Renal pelvis (tissue), 12 donors: ENCODE measurements at places on chromosomes 16 and 17.

GRCh38 chr17:81960130-81960958 lies 643 bp downstream of the NOTUM start:
- no peak for DNase-seq

- DNase-seq: no peak
Measured at GRCh38 chr17:50118076-50118827, 11.7 kb downstream of the SAMD14 start.

DNA sequence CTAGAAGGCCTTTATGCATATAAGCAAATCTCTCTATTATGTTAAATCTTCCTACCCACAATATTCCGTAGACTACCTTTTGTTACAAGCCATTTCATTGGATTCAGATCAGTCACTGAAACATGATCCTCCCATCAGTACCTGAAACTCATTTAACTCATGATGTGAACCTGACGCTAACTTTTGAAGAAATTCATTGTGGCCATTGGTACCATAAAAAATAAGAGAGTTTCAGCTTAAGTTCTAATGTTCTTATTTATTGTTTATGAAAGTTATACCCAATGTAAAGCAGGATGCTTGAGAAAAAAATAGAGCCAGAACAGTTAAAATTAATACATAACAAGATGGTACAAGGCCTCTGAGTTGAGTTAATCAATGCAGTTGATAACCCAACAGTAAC lies 439.6 kb downstream of the KCNJ2 start:
- no peak for DNase-seq

GRCh38 chr17:2412561-2413021 lies 11.7 kb upstream of the MNT start:
- no peak for DNase-seq

- DNase-seq: no peak
Measured at GRCh38 chr16:80200079-80200478, 340.7 kb upstream of the DYNLRB2 start.

GRCh38 chr17:43367737-43368242 lies 31.0 kb upstream of the ARL4D start:
- DNase-seq: peak; percentile 91

DNA sequence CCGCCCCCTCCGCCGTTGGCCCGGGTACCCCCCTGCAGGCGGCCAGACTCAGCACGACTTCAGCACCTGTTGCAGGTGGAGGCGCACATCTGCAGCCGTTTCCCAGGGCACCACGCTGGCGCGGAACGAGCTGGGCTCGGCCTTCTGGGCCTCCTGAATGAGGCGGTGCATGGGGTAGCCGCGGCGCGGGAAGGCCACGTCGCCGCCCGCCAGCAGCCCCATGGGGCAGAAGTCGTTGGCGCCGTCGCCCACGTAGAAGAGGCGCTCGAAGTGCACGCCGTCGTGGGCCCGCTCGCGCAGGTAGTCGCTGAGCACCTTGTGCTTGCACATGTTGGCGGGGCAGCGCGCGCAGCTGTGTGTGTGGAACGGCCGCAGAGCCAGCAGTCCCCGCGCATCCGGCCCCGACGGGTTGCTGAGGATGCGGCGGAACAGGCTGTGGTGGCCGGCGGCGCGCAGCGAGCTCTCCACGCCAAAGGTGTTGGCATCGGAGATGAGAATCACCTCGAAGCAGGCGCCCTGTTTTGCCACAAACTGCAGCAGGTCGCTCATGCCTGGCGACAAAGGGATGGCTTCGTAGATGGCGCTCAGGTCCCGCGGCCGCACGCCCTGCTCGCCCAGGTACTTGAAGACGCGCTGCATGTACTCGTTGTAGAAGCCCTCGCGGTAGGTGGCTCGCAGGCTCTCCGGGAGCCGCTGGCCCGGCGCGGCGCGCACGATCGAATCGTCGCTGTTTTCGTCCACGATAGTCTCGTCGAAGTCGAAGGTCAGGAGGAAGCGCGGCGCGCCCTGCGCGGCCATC lies 6.2 kb downstream of the PHOSPHO1 start:
- DNase-seq: no peak

GRCh38 chr17:1730326-1731193 lies 6.1 kb downstream of the WDR81 start:
- no peak for DNase-seq

DNA sequence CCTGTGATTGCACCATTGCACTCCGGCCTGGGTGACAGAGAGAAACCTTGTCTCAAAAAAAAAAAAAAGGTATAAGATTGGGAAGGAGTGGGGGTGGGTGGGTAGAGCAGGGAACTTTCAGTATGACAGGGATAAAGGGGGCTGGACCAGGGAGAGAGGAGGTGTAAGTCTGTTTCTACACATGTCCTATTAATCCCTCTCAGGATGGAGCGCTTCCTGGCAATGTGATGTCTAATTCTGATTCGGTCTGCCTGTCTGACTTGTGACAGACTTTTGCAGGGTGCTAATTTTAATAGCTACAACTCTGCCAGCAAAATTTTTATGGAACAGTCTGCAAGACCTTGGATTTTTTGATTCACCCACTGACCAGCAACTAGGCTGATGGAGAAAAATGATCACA lies 53.8 kb upstream of the SLC25A19 start:
- no peak for DNase-seq

GRCh38 chr17:75457047-75457654 lies 716 bp downstream of the TMEM94 start:
- peak; percentile 69 for DNase-seq

- DNase-seq: no peak
Measured at GRCh38 chr16:8623634-8624033, 2.1 kb downstream of the METTL22 start.

DNA sequence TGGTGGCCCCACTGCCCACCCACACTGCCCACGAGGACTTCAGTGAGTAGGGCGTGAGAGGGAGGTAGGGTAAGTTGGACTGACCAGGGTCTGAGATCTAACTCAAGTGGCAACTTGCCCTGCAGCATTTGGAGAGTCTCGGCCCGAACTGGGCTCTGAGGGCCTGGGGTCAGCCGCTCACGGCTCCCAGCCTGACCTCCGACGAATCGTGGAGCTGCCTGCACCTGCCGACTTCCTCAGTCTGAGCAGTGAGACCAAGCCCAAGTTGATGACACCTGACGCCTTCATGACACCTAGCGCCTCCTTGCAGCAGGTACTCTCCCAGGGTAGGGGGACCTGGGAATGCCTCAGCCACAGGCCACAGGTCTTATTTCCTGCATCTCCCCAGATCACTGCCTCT lies 5.2 kb upstream of the NRN1L start:
- DNase-seq: no peak

GRCh38 chr16:20916942-20917341 lies 16.4 kb downstream of the LYRM1 start:
- no peak for DNase-seq

DNA sequence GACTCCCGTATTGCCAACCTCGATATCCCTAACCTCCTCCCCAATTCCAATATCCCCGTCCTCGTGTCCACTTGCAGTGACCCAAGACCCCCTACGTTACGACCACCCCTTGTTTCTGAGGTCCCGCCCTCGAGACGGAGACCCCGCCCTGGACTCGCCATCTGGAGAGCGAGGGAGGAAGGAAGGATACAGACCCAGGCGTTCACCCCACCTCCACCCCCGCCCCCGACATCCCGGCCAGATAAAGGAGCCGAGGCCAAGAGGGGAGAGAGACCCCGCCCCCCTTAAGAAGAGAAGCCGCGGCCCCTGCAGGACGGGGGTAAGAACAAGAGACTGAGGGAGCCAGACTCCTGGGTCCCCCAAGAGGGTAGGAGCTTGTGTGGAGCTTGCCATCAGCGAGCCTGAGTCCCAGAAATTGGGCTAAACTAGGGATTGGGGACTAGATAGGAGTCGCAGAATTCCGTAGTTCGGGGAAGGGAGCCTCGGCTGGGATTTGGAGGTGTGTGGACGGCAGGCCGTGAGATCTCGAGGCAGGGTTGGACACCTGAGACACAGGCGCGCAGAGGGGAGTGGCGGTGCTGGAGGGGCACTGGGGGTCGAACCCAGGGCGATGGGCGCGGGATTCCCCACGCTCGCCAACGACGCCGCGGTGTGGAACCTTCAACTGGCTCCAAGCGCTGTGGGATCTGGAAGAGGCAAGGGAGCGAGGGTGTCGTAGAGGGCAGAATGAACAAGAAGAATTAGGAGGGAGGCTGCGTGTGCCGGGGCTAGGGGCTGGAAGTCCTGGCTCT lies at the start of gene BCL6B:
TSS of gene BCL6B (plus strand) at position 270 of the 791 bp plus-strand sequence. CDS start 622 bp downstream, outside the sequence.
- DNase-seq: no peak

DNA sequence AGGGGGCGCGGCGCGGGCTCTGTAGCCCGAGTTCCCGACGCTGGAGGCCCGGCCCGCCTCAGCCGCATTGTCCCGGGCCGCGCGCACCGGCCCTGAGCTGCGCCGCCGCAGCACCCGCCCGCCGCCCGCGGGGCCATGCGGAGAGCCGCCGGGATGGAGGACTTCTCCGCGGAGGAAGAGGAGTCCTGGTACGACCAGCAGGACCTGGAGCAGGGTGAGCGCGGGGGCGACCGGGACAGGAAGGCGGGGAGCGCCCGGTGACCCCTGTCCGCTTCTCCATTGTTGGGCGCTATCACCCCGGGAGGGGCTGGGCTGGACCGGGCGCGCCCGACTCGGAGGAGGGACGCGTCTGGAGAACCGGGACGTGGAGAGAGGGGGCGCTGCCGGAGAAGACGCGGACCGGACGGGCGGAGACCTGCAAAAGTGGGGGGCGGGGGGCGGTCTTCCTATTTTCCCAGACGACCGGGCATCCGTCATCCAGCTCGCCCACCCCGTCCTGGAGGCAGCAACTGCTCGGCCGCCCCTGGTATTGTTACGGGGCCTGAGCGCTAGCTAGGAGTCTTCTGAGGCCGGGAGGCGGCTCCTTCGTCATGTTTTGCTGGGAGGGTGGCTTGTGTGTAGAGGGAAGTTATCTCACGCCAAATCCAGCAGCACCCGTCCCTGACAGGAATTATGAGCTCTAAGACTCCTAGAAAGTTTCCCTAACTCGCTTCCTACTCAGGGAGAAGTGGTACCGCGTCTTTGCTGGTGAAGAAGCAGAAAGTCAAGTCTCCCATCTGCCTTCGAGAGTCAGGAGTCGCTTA lies 678 bp downstream of the CDR2L start:
- peak; percentile 84 for DNase-seq

- DNase-seq: no peak
Measured at GRCh38 chr16:46649588-46650253, 28.5 kb upstream of the SHCBP1 start.

- no peak for DNase-seq
Measured at GRCh38 chr16:90016339-90016950, 2.8 kb downstream of the DBNDD1 start.

- no peak for DNase-seq
Measured at GRCh38 chr16:58904291-58904690, 170.2 kb upstream of the GOT2 start.

DNA sequence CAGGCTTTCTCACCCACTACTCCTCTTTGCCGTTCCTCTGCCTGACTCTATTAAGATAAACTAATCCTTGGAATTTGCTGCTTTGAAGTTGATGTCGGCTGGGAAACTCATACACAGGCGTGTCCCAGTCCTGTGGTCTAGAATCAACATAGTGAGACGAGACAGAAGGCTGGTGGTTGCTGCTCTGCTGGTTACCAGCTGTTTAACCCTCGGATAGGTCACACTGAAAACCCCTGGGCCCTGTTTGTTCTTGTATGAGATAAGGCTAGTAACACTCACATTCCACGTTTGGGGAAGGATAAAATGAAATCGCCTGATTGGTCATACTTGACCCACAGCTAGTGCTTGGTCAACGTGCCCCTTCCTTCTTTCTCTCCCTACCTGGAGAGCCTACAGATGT lies 517.0 kb downstream of the CDH13 start:
- DNase-seq: no peak

DNA sequence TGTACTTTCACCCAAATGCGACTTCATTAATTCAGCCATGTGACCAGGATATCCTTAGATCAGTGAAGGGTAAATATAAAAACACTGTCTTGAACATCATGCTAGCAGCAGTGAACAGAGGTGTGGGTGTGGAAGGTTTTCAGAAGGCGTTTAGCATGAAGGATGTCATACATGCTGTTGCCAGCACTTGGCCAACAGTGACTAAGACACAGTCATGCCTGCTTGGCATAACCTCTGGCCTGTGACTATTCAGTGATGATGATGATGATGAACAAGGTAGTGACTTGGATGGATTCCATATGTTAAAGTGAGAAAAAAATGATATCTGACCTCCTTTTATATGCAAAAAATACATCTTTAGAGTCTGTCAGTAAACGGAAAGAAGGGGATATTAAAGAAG lies 97.9 kb downstream of the MAP2K4 start:
- DNase-seq: no peak

DNA sequence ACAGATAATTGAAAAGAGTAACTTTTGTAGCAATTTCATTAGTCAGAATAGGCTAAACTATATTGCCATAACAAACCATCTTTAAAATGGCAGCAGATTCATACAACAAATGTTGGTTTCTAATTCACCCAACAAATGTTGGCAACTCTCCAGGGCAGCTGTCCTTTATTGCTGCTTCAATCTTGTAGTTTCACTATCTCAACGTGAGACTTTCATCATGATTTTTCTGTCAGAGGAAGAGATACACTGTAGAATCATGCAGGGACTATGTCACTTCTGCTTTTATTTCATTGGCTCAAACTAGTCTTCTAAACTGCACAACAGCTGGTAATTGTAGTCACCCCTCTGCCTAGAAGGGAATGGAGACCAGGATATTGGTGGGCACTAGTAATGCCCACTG lies 174.2 kb downstream of the TANC2 start:
- DNase-seq: no peak

GRCh38 chr17:77214743-77215142 lies 74.0 kb downstream of the SEC14L1 start:
- peak; percentile 59 for DNase-seq

DNA sequence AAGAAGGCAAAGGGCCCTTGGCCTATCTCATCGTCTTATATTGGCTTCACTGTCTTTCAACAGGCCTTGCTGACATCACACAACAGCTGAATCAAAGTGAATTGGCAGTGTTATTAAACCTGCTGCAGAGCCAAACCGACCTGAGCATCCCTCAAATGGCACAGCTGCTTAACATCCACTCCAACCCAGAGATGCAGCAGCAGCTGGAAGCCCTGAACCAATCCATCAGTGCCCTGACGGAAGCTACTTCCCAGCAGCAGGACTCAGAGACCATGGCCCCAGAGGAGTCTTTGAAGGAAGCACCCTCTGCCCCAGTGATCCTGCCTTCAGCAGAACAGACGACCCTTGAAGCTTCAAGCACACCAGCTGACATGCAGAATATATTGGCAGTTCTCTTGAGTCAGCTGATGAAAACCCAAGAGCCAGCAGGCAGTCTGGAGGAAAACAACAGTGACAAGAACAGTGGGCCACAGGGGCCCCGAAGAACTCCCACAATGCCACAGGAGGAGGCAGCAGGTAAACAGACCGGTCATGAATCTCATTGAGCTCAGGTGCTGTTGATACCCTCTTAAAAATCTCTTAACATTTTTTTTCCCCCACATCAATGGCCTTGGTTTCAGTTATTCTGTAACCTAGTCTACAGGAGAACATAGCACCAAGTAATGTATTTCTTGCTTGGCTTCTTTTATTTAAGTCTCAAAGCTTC lies 64.7 kb downstream of the CDK12 start:
- DNase-seq: no peak

DNA sequence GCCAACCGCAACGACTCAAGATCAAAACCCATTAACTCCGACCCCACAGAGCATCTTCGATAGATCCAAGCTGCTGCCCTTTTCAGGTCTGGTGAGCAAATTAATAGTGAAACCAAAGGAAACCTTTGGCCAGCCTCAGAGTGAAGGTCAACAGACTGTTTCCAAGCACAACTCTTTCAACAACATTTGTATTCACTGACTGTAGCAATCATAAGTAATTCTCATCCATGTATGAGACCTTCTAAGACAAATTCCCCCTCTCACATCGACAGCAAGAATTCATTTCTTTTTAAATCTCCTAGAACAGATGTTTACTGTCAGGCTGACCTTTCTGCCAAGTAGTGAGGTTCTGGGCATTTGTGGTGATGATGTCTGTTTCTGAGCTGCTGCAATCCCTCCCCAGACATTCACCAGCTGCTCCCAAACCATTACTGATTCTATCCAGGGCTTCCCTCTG lies 64.2 kb downstream of the SLC39A11 start:
- no peak for DNase-seq
